CD4-positive, alpha-beta T cell (primary cell): ENCODE measurements at places on chromosomes 7 and 10. TPM values are rescaled to one million over a fixed set of nuclear protein-coding genes. Genes with fewer than 3 reads are reported as not detected.

- no peak overlapping the region for H3K4me3 ChIP-seq
- no peaks in the 10 kb centered on the region for H3K27me3 ChIP-seq
- no peak for DNase-seq
- no peak overlapping the region for H3K27ac ChIP-seq
- no peaks in the 10 kb centered on the region for H3K4me1 ChIP-seq
Measured at GRCh38 chr10:35559416-35559815, 45.7 kb upstream of the GJD4 start.

GRCh38 chr7:37419496-37419895 is 29.2 kb downstream of the ELMO1 start:
- H3K4me3 ChIP-seq = no peak overlapping the region
- H3K4me1 ChIP-seq = peaks cover 12% of the 10 kb centered on the region
- no peaks in the 10 kb centered on the region for H3K27me3 ChIP-seq
- DNase-seq = no peak

- no peak overlapping the region for H3K27ac ChIP-seq
- DNase-seq = no peak
- no peaks in the 10 kb centered on the region for H3K4me1 ChIP-seq
- H3K4me3 ChIP-seq = no peak overlapping the region
Measured at GRCh38 chr10:63409465-63410027, 56.2 kb downstream of the JMJD1C start.

DNA sequence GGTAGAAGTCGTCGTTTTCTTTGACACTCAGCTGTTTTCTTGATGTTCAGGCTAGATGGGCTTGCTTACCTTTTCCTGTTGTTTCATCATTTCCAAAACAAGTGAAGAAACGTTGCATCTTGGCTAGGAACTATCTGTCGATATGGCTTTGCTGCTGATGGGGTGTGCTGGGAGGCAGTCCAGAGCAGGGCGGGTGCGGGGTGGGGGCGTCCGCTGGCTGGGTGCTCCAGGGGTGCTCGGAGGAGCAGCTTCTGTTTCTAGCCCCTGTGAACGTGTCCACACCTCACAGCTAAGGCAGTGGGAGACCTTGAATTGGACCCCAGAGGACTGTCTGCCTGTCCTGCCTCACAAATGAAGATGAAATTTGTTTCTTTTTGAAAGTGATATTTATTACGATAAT is 7.6 kb upstream of the SUN1 start:
- no peak for DNase-seq
- H3K27ac ChIP-seq = no peak overlapping the region
- no peak overlapping the region for H3K4me3 ChIP-seq
- peaks cover 10% of the 10 kb centered on the region for H3K4me1 ChIP-seq
- no peaks in the 10 kb centered on the region for H3K27me3 ChIP-seq

- DNase-seq = no peak
- no peak overlapping the region for H3K27ac ChIP-seq
- no peak overlapping the region for H3K4me3 ChIP-seq
- no peaks in the 10 kb centered on the region for H3K4me1 ChIP-seq
Measured at GRCh38 chr10:33859319-33860022, 525.0 kb upstream of the NRP1 start.

DNA sequence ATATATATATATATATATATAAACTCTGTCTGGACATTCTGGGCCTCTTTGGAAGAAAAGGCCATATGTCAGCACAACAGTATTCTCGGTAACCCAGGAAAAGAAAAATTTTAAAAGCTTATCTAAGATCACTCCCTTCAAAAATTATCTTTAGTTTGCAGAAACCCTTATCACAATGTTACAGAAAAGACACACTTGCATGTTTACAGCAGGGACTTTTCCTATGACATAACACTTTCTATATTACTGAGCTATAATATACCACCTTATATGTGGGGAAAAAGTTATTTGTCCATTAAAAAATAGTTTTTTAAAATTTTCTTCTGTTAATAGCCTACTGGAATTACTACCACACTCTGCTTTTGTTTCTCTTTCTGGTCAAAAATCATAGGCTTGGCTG is 25.4 kb downstream of the ANKRD61 start:
- no peak overlapping the region for H3K4me3 ChIP-seq
- peaks cover 28% of the 10 kb centered on the region for H3K4me1 ChIP-seq
- H3K36me3 ChIP-seq = peaks cover 17% of the 10 kb centered on the region
- H3K27me3 ChIP-seq = no peaks in the 10 kb centered on the region

The ZNF467 gene
- 4.3 TPM for total RNA-seq

The TFR2 gene
- 1.7 TPM for total RNA-seq

The STEAP1B gene
- not detected for total RNA-seq
